WTC11 (cell line): ENCODE measurements at places on chromosomes 1 and 21.

GRCh38 chr1:59499273-59499942 lies 202.5 kb downstream of the FGGY start:
- no peak for DNase-seq

DNA sequence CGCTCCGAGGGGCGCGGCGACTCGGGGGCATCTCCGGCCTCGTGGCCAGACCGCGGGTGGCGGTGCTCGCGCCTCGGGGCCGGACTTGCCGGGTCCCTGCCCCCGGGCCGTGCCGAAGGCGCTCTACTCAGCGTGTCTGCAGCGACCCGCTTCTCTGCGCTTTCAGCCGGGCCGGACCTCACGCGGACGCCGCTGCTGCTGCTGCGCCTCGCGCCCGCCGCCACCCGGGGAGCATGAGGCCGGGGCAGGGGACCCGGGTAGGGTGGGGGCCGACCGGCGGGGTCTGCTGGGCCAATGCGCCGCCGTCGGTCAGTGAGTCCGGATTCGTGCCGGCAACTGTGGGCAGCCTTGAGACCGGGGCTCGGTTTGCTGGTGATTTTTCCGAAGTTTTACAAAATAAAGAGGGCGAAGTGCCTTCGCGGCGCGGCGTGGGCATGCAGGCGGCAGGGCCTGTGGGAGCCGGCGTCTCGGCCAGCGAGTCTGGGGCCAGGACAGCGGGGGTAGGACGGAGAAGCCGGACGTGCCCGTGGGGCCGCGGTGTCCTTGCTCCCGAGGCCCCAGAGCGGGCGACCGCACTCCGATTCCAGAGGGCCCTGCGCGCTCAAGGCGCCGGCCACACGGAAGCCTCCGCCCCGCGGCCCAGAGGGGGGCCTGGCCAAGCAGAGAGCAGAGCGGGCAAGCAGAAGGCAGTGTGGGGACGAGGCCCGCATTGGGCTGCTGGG lies 749 bp downstream of the FAM163A start:
- peak; percentile 26 for DNase-seq

- no peak for DNase-seq
These were observed 68.6 kb downstream of the ZC3H11B start for GRCh38 chr1:219544163-219544846.

- no peak for DNase-seq
These were observed 16.7 kb downstream of the CNR2 start for GRCh38 chr1:23896491-23896890.
